ENCODE measurements at places on chromosomes 1 and 21. TPM values are rescaled to one million over a fixed set of nuclear protein-coding genes. Genes with fewer than 3 reads are reported as not detected.

The CFHR1 gene
- total RNA-seq: 1.2 TPM

The DCDC2B gene
- not detected for total RNA-seq

The SEMA4A gene
- 7.3 TPM for total RNA-seq

The OR2L3 gene
- total RNA-seq: not detected

The GJA9 gene
- total RNA-seq: 0.16 TPM

The NTMT2 gene
- 0.48 TPM for total RNA-seq

The C8B gene
- not detected for total RNA-seq

The SPRR2F gene
- total RNA-seq: not detected

The CFAP141 gene
- not detected for total RNA-seq

GRCh38 chr1:230176871-230177411 lies 109.9 kb downstream of the GALNT2 start:
- DNase-seq: no peak

GRCh38 chr1:223405507-223405906 lies 12.3 kb downstream of the CCDC185 start:
- no peak for DNase-seq

- DNase-seq: no peak
These were observed 23.6 kb upstream of the MAB21L3 start for GRCh38 chr1:116087628-116088027.

DNA sequence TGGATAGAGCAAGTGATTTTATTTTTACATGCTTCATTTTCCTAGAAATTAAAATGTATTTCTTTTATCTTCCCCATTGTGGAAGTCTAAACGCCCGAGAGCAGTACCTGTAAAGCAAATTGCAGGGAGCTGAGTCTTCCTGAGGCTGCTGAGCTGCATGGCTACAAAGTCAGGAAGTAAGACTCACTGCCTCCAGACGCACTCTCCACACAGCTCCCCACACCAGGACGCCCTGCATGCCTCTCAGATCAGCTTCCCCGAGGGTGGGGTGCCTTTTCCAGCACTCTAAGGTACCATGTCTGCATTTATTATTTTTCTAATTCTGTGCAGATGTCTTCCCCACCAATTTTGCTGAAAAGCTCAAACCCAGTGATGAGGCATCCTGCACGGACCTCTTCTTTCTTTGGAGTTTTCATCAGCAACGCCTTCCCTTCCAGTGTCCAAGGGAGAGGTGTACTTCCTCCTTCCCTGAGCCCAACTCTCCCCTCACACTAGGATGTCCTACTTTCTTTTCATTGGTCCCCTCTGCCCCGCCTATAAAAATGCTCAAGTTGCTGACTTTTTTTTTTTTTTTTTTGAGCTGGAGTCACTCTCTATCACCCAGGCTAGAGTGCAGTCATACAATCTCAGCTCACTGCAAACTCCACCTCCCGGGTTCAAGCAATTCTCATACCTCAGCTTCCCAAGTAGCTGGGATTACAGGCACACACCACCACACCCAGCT lies 114.7 kb downstream of the PCNX2 start:
- no peak for DNase-seq

DNA sequence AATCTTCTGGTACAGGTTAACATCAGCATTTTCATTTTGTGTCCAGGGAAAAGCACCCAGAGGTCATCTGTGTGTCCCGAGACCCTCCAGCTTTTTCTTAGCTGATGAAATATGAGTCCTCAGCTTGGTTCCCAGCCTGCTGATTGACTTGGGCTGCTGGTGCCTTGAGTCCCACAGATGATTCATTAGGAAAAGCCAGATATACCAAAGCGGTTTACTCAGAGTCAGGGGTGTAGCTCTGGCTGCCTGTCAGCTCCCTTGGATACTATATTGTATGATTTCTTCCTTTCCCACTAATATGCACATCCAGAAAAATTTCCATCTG lies 43.7 kb upstream of the MAB21L3 start:
- DNase-seq: no peak

DNA sequence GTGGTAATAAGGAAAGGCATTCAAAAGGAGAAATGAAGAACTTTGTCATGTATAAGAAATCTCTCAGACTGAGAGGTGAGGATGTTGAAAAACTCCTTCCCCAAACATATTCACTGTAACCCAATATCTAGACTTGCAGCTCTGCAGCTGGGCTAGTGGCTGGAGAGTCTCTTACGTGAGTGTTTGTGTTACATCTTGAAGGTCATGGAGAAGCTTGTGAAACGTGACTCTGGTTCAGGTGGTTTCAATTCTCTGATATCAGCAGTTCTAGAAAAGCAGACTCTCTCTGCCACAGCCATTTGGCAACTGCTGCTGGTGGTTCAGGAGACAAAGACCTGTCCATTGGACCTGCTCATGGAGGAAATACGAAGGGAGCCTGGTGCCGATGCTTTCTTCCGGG lies 55.0 kb upstream of the EPHA8 start:
- no peak for DNase-seq

GRCh38 chr21:25176637-25177412 lies 430.5 kb downstream of the MRPL39 start:
- DNase-seq: no peak

- no peak for DNase-seq
These were observed 41.2 kb downstream of the OLFML2B start for GRCh38 chr1:161982507-161982895.

DNA sequence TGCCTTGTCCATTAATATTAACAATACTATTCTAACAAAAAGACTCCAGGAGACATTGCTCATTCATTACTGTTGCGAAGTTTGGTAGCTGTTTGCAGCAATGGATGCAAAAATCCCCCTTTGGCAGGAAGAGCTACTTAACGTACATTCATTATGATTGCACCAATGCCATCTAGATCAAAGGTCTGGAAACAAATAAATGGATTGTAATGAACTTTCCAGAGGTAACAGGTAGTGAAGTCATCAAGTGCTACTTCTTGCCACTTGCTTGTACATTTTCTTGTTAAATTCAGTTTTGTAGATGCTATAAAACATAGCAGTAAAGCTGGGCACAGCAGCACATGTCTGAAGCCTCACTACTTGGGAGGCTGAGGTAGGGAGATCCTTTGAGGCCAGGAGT lies 93.9 kb downstream of the DDAH1 start:
- DNase-seq: no peak

GRCh38 chr21:43957128-43957571 lies 55.0 kb upstream of the TRAPPC10 start:
- DNase-seq: no peak

- no peak for DNase-seq
These were observed 81.4 kb downstream of the ASTN1 start for GRCh38 chr1:177082855-177083693.

GRCh38 chr1:63888984-63889383 lies 115.2 kb downstream of the ROR1 start:
- no peak for DNase-seq

DNA sequence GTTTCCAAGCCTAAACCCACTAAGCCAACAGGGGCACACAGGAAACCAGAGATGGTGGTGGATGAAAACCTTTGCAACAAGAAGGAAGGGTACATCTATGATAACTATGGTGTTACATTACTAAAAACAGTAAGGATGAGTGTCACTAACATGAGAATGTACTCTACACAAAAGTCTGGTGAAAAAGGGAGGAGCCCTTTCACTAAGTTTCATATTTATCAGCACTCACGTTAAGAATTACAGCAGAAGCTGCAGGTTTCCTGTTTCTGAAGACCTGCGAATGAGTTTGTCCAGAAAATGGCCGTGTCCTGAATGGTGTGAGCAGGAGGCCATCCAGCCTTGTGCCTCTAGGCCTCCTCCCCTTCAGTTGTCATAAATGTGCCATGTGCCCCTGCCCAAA lies 17.8 kb downstream of the ABCG1 start:
- DNase-seq: no peak

DNA sequence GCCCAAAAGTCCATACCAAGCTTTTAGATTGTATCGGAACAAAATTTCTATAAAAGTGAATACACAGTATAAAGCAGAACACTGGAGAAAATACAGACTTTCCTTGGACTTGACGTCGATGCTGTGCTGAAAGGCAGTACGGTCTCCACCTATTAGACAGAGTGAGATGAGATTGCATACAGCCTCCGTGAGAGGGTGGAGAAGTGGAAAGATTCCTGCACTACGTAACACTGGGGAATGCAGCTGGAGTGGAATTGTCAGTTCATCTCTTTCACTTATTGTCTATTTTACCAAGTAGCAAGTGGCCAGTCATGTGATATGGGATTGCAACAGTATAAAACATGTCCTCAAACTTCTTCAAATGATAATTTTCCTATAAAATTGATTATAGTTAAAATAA lies 209.5 kb downstream of the ZP4 start:
- DNase-seq: no peak

- DNase-seq: no peak
These were observed 19.0 kb upstream of the ASAP3 start for GRCh38 chr1:23502951-23503350.

GRCh38 chr1:22760455-22760854 lies 49.8 kb downstream of the EPHB2 start:
- no peak for DNase-seq

DNA sequence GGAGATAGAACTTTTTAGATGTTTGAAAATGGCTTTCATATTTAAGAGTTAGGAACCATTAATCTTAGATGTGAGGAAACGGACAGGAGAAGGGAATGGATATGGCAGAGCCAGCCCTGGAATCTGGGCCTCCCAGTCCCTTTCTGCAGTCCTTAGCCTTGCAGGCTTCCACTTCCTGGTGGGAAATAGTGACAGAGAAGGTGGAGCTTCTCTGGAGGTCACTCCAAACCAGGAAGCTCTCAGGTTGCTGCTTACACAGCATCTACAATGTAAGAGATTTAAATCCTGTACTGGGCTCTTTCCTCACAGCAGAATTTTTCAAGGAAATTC lies 2.5 kb downstream of the S100A11 start:
- DNase-seq: no peak

DNA sequence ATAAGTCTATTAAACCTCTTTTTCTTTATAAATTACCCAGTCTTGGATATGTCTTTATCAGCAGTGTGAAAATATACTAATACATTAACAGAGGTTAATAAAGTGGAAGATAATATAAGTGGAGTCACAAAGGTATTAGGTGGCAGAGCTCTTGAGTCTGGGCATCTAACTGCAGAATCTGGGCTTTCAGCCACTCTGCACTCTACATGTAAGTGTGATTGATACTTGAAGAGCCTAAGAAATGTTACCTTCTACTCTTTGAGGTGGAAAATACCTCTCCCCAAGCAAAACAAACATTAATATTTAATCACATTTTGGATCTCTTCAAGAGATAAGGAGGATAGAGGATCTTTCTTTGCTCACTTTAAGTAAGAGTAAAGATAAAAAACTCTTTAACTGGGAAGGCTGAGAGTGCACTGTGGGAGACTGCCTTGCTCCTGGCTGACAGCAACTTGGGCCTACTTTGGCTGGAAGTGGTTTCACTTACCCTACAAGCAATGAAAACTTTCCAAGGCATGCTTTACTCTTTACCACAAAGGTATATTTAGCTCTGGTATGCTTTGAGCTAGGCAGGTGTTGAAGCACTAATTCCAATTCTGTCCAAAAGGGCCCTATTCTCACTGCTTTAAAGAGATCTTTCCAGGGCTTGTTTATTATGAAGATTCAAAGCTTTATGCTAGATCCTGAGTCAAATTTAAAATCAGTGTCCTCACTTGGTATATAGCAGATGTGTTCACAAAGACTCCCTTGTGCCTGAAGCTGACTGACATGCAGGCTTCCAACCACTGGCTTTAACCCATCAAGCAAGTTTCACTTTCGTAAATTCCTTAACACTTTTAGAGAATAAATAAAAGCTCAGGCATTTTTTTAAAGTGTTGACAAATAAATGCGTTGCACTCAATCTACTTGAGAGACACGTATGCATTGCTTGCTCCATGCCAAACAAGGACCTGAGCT lies 245.3 kb upstream of the ZP4 start:
- no peak for DNase-seq

DNA sequence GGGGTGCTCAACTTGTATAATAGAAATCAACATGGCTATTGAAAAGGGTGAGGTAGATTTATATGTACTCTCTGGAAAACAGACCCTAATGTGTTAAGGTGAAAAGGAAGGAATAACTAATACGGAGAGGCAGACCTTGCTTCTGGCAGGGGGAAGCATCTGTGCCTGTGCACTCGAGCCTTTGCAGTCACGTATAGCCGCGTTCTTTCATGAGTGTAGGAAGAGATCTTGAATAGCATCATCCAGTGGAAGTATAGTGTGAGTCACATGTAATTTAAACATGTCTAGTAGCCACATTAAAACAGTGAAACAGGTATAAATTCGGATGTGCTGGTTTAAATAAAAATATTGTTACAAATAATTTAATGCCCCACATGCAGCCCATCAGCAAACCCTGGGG lies 3.0 kb downstream of the A3GALT2 start:
- no peak for DNase-seq

DNA sequence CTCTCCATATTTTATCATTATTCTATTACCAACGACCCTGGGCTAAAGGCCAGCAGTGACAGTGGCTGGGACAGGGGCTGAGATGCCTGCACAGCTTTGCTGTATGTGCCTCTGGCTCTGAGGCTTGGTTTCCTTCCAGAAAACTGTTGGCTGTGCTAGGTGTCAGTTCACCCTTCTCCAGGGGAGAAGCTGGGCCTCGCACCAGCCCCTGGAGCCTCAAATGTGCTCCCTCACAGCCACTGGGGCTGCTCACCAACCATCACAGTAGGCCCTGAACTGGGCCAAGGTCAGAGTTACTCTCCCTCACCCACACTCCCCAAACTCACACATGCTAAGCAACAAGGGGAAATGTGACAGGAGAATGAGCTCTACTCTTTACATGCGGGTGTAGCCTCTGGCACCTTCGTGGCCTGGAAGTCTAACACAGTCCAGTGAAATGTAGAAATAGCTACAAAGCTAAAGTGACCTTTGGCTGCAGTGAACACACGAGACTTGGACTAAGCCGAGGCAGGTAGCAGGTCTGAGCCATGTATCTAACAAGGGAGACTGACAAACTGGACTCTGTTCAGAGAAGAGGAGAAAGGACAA lies 4.7 kb upstream of the CD160 start:
- DNase-seq: no peak

- no peak for DNase-seq
These were observed 47.7 kb downstream of the PGM1 start for GRCh38 chr1:63640633-63641567.

GRCh38 chr1:19363536-19364152 lies 51.5 kb downstream of the SLC66A1 start:
- no peak for DNase-seq

DNA sequence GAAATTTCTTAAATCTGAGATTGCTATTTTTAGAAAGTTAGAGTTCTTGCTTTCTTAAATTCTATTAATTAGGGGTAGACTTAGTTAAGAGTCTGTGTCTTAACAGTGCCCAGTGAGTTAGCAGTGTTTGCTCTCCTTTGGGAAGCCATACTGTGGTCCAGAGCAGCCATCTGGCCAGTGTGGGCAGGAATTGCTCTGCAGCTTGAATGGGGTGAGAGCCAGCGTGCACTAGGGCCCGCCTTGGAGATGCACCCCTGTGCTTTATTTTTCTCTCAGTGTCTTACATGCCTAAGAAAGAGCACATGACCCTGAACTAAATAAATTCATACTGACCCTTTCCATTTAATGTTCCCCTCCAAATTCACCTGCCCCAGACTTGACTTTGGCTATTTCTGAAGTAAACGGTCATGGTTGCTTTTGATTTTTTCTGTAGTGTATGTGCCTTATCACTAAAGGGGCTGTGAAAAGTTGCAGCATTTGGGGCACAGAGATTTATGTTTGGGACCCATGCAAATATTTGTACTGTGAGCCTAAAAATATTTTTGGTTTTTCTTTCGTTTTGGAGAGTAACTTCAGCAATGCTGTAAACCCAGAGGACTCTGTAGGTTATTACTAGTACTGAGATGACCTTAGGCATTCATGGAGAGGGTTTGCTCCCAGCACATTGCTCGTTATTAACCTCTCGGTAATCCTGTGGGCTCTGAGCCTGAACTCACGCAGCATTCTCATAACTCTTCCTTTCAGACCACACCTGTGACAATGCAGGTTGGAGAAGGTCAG lies 21.3 kb upstream of the KCNQ4 start:
- no peak for DNase-seq
